ENCODE measurements at places on chromosomes 1 and 21.

- no peak for DNase-seq
Measured at GRCh38 chr21:33751120-33751519, 108.8 kb downstream of the ITSN1 start.

DNA sequence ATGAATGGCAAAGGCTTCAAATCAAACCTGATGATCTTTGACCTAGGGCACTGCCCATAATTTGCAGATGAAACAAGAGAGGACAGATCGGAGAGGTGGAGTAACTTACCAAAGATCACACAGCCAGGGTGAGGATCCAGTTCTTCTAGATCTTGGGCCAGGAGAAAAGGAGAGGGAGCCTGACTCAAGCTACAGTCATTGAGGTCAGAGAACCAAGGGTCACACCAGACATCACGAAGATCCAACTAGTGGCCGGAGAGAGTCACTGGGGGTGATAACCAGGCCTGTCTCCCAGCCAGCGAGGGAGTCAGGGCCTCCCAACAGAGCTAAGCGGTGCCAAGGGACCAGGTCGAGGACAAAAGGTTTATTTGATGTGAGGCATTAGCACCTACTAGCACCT, 115.0 kb downstream of the RIPK4 start:
- DNase-seq: no peak

DNA sequence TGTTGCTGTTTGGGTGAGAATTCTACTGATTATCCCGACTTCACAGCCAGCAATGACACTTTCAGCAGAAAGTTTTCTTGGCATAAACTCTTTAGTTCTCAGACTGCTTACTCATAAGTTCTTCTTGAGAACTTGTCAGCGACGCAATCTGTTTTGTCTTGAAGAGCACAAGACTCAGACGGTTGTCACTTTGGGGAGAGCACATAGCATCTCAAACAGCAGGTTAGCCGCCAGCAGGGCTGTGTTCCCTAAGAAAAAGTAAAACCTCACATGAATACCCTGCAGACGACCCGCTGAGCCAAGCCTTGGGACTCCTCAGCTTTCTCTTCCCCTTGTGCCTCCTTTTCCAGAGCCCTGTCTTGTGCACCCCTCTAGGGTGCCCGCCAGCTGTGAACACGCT, 11.4 kb downstream of the AGMAT start:
- DNase-seq: no peak

DNA sequence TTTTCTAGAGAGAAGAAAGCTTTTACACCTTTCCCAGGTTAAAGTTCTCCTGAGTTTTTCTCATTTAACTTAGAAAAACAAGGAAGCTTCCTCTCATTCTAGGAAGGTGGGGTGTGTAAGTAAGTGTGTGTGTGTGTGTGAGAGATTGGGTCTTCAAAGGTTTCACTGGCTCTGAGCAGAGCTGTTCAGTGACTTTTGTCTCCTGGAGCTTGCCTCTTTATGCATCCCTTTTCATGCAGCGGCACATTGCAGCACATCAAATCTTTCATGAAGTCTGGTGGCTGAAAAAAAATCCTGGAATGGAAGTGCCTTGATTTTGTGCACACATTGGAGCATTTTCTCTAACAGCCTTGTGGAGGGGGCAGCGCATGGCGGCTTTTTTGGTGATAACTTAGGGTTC, 3.4 kb downstream of the GPA33 start:
- no peak for DNase-seq

GRCh38 chr21:36985751-36986594, 19.5 kb upstream of the HLCS start:
- DNase-seq: no peak

DNA sequence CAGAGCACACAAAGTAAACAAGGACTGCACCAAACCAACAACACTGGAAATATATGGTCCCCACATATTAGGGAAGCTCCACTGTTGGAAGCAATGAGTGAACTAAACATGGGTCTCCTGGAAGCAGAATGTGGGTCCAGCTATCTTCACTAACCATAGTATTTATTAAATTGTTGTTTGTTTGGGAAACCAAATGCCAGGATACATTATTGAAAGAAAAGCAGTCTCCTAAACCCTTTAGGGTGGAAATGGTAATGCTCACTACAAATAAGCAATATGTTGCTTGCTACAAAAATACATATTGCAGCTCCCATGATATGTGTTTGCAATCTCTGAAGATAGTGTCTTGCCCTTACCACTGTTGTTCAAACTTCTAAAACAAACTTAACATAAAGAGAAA, 2.2 kb downstream of the NEGR1 start:
- no peak for DNase-seq
